ENCODE measurements at places on chromosomes 6 and 20.

GRCh38 chr6:100430962-100431361, 33.8 kb downstream of the SIM1 start:
- no peak for DNase-seq

DNA sequence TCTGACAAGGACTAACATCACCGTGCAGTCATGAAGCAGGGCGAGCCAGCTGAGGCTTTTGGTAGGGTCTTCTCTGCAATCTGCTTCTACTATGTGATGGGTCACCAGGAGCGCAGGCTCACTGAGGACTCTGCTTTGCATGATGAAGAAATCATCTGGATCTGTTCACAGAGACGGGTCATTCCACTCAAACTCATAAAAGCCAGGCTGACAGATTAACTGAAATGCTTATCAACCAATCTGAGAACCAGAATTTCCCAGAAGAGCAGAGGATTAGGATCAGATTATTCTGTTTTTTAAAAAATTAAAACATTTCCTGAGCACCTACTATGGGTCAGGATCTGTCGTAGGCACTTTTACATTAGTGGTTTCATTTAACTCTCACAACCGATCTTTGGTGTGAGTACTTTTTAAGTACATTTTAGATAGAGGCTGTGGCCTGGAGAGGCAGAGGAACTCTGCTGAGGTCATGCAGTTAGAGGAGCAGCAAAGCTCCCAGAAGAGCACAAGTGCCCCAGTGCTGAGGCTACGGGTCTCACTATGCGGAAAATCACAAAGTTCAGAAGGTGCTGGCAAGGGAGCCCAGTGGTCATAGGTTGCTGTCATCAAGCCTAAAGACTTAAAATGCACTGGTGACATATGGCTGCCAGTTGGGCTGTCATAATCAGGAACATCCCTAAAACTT, 109.1 kb downstream of the BACH2 start:
- no peak for DNase-seq

DNA sequence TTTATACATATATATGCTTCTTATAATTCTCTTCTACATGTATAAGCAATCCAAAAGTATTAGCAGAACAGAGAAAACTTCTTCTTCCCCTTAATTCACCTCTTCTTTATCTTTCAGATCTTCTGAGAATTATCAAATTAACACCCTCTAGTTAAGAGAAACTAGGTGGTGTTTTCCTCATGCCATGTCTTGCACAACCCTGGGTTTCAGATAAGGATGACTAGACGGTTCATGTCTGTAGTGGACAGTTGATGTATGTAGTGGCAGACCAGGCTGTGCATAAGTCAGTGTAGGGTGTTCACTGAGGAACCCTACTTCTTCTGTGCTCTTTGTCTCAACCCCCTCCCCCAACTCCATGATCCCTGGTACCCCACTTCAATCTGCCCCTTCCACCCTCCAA, 187.3 kb downstream of the SAMD5 start:
- DNase-seq: no peak

- DNase-seq: no peak
These were observed 328.6 kb upstream of the RNF217 start for GRCh38 chr6:124633655-124634054.

GRCh38 chr20:32577657-32578056, 7.5 kb downstream of the NOL4L start:
- no peak for DNase-seq

DNA sequence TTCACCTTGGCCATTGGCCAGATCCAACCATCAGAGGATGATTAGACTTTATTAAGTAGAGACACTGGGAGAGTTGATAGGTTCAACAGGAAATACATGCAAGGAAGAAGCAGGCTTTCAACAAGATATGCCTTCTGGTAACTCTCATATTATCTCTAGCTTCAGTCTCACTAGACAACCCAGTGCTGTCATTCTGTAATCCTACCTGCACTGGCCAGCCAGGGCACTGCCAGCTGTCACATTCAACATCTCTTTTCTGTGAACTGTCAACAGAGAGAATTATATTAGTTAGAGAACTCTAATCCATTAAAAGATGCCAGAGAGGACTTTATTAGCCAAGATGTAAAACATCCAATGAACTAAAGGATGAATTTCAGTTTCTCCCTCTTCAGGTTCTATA, 337.9 kb upstream of the JAG1 start:
- DNase-seq: no peak

DNA sequence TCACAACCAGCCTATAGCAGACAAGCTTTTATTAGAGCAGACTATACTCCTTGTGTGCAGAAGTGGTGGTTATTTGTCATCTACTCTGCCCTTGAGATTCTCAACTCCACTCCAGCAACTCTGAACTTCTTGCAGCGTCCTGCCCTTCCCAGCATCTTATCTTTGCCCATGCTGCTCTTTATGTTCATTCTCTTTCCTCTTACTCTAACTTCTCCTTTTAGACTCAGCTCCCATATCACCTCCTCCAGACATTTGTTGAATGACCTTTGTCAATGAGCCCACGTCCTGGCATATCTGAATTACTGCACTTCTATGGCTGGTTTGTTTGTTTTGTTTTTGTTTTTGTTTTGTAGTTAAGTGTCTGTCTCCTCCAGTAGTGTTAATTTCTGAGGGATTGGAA, 81.2 kb downstream of the KCNQ5 start:
- no peak for DNase-seq

- peak; percentile 62 for DNase-seq
These were observed 60.0 kb downstream of the FYN start for GRCh38 chr6:111813237-111813636.

DNA sequence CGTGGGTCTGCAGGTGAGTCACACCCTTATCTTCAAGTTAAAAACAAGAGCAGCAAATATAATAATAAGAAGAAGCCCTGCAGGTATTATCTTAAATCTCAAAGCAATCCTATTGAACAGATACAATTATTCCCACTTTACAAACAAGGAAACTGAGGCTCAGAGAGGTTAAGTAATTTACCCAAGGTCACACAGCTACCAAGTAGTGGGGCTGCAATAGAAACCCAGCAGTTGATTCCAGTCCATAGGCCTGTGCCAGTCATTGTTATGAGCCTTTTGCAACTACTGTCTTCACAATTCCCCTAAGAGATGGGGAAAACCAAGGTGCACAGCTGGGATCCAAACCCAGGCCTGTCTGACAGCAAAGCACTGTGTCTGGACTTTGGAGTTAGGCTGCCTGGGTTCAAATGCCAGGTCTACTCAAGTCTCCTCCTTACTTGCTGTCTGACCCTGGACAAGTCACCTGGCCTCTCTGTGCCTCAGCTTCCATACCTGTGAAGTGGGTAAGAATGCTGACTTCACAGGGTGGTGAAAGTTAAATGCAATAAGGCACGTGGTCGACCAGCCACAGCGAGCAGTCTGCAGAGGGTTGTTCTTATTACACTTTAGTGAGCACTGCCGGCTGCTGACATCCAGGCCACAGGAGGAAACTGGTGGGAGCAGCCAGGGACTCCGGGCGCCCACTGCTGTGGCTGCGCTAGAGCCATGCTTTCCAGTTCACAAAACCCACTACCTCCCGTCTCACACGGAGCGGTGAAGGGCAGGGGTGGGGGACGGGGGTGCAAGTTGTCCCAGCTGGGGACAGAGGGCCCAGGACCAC, 6.1 kb downstream of the MYL9 start:
- no peak for DNase-seq

- DNase-seq: no peak
These were observed 376.4 kb downstream of the HACE1 start for GRCh38 chr6:104483225-104483834.

- DNase-seq: no peak
These were observed 906 bp downstream of the ANKRD60 start for GRCh38 chr20:58227391-58228102.

- no peak for DNase-seq
These were observed at the start of gene SRMS for GRCh38 chr20:63547725-63548480. TSS of gene SRMS (minus strand) at chr20:63547749. CDS start at chr20:63547463, 286 bp downstream.

DNA sequence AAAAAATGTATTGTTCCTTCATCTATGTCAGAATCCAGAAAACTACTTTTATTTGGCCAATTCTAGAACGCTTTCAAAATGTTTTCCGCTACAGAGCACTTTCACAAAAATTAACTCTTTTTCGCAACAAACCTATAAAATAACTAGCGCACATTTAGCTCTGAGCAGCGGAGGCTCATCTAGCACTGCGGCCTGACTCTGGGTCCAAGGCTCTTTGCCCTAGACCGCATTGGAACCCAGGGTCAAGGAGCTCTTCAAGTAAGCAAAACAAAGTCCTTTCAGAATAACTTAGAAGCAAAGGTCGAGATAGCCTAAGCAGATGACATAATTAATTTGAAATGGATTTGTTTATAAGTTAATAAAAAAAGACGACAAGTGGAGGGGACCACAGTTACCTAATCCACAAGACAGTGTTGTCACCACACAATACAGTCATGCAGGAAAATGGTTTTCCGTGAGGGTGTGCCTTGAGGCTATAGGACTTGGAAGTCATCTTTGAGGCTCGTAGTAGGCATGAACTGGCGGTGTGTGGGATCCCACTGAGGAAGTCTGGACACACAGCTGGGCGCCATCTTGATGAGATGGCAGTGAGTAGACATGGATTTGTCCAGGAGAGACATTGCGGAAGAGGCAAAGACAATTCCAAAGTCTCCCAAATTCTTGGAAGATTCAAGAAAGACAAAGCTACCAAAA, 29.2 kb upstream of the IRF4 start:
- DNase-seq: no peak

Data from activated CD4-positive, alpha-beta T cell treated with anti-CD3 and anti-CD28 coated beads, Interleukin-10, Interleukin-2, amounts not matched to agents 100 ng/mL and 50 ng/mL, durations not matched to agents 16 hours and 8 hours (primary cell).